ENCODE measurements at places on chromosomes 7 and 10. TPM values are rescaled to one million over a fixed set of nuclear protein-coding genes. Genes with fewer than 3 reads are reported as not detected.

XPNPEP1 gene
- total RNA-seq = 50.2 TPM

VSTM2A gene
- total RNA-seq = not detected

ANKRD7 gene
- total RNA-seq = 0.64 TPM

BCAP29 gene
- 46.5 TPM for total RNA-seq

UCN3 gene
- total RNA-seq = not detected

COPG2 gene
- total RNA-seq = 23.6 TPM

IFIT3 gene
- 0.63 TPM for total RNA-seq

LAMB4 gene
- not detected for total RNA-seq

LRRD1 gene
- total RNA-seq = not detected

LLCFC1 gene
- not detected for total RNA-seq

CUL2 gene
- 56.8 TPM for total RNA-seq

KMT2C gene
- total RNA-seq = 45.3 TPM

GCK gene
- 1.8 TPM for total RNA-seq

BICC1 gene
- total RNA-seq = not detected

ABCB4 gene
- 0.44 TPM for total RNA-seq

DNAJC1 gene
- total RNA-seq = 30.8 TPM

PGAM2 gene
- total RNA-seq = 0.44 TPM

LIPF gene
- total RNA-seq = not detected

Measured in CD8-positive, alpha-beta memory T cell (primary cell).